GM23248 (cell line): ENCODE measurements at places on chromosomes 2 and 18. TPM values are rescaled to one million over a fixed set of nuclear protein-coding genes. Genes with fewer than 3 reads are reported as not detected.

WNT10A gene
- total RNA-seq: not detected in 2 replicates

FAM117B gene
- total RNA-seq: 0.51 and 1.2 TPM in 2 replicates

DNA sequence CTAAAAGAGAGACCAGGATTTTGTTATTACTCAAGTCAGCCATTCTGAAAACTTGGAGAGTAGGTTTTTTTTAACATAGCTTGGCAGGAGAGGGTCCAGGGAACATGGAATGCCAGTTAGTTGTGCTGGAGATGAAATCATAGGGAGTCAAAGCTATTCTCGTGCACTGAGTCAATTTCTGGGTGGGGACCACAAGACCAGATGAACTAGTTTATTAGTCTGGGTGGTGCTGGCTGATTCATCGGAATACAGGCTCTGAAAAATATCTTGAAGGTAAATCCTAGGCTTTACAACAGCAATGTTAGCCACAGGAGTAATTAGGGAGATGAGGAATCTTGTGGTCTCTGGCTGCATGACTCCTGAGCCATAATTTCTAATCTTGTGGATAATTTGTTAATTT lies 921.4 kb downstream of the TRIB2 start:
- peak; percentile 87 for DNase-seq
- peaks cover 10% of the 10 kb centered on the region; the same call in 1 of the 2 replicates for H3K4me1 ChIP-seq
- no peaks in the 10 kb centered on the region for H3K36me3 ChIP-seq
- H3K27ac ChIP-seq: peak overlapping the region; percentile 55

- no peaks in the 10 kb centered on the region for H3K36me3 ChIP-seq
- no peak for DNase-seq
- no peaks in the 10 kb centered on the region for H3K4me1 ChIP-seq
- H3K27ac ChIP-seq: no peak overlapping the region
- no peak overlapping the region for H3K4me3 ChIP-seq
These were observed 98.2 kb downstream of the MRO start for GRCh38 chr18:50721451-50722120.

DNA sequence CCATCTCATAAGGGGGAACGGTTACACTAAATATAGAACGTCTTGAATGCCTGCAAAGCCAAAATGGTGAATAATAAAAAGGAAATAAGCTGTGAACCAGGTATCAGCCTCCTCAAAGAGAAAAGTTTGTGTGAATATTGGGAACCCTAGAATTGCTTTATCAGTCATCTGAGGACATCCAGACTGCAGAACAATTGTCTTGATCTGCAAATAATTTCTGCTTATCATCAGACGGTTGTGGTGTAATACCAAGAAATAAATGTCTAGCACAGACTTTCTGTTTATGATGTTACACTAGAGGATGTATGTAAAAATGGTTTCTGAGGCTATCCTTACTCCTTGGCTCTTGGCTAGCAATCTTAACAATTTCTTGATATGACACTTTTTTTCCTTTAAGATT lies 53.5 kb upstream of the SLC25A52 start:
- no peaks in the 10 kb centered on the region for H3K36me3 ChIP-seq
- DNase-seq: no peak
- H3K4me1 ChIP-seq: no peaks in the 10 kb centered on the region
- H3K27me3 ChIP-seq: 0 out of 2 replicates have a peak, but pooled peaks cover 6% of the 10 kb centered on the region
- no peak overlapping the region for H3K4me3 ChIP-seq
- H3K27ac ChIP-seq: no peak overlapping the region

DNA sequence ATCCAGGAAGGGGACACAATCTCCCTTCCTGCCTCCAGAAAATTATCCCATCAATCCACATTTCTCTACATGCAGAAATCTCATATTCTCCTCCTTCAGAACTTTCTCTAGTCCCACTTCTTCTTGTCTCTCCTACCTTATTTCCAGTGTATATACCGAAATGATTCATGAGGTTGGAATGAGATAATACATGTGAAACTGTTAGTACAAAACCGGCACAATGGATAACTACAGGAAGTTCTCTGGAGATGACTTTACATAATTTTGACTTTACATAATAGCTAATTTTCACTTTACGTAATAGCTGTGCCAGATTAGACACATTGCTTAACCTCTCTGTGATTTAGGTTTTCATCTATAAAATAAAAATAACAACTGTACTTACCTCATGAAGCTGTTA lies 801.3 kb downstream of the ERBB4 start:
- no peak overlapping the region for H3K4me3 ChIP-seq
- H3K27ac ChIP-seq: no peak overlapping the region
- no peaks in the 10 kb centered on the region for H3K27me3 ChIP-seq
- no peaks in the 10 kb centered on the region for H3K4me1 ChIP-seq
- peak; percentile 1 for DNase-seq

- no peak overlapping the region for H3K4me3 ChIP-seq
- no peak overlapping the region for H3K27ac ChIP-seq
- no peaks in the 10 kb centered on the region for H3K27me3 ChIP-seq
- H3K4me1 ChIP-seq: no peaks in the 10 kb centered on the region
These were observed 198.2 kb downstream of the CTNNA2 start for GRCh38 chr2:79711098-79711497.

DNA sequence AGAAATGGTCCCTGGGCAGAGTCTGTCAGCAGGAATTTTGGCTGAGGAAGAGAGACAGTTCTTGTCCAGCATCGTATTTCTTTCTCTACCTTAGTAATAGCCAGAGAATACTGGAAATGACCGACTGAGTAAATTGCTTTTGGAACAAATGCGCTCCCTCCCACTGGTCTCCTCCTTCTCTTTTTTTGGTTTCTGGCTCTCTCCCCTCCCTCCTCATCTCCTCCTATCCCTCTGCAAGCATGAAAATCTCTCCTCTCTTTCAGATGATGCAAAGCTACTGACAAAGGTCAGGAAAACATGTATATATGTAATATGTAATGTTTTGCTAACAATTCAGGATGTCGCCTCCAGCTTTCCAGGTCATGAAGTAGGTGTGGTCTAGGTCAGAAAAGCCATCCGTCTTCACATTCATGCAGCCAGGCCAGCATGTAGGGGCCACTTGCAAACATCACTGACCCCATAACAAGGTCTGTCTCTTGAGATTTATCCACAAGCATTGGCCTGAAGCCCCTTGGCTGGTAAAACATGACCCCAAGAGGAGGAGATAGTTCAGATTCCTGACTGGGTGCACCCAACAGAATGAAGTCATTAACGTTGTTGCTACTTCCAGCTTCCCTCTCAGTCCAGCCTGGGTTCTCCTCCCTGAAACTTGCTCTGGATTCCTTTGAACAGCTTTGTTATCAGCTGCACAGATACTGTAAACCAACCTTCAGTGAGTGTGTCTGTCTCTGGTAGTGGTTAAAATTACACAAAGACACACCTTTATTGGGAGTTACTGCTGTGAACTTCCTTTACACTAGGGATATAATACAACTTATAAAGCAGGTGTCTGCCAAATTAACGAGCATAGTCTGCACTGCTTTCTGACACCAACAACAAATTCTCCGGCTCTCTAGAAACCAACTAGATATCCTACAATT lies 864.4 kb upstream of the KLHL29 start:
- H3K36me3 ChIP-seq: no peaks in the 10 kb centered on the region
- H3K27me3 ChIP-seq: no peaks in the 10 kb centered on the region
- no peak overlapping the region for H3K27ac ChIP-seq
- no peak for DNase-seq
- H3K4me1 ChIP-seq: no peaks in the 10 kb centered on the region
- no peak overlapping the region for H3K4me3 ChIP-seq

- H3K27me3 ChIP-seq: peaks cover 23% of the 10 kb centered on the region
These were observed 30.4 kb upstream of the ASB18 start for GRCh38 chr2:236294647-236295046.

GRCh38 chr18:59096098-59096789 lies 43.4 kb upstream of the SEC11C start:
- H3K27me3 ChIP-seq: peaks cover 56% of the 10 kb centered on the region
- H3K4me3 ChIP-seq: no peak overlapping the region
- no peaks in the 10 kb centered on the region for H3K36me3 ChIP-seq
- H3K27ac ChIP-seq: no peak overlapping the region

DNA sequence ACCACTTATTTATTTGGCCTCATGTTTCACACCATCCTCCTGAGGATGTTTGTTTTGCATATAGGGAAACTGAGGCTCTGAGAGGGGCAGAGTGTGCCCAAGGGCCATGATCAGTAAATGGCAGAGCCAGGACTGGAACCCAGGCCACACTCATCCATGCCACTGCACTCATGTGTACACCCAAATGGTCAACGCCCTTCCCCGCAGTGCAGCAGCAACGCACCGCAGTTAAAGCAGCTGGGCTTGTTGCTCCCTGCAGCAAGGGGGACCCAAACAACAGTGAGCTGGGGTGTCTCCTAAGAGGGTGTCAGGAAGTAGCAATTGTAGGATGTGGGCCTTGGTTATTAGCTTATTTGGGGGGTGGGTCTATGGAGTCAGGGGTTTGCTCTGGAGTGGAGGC lies 36.6 kb downstream of the ZAP70 start:
- no peak overlapping the region for H3K27ac ChIP-seq
- H3K36me3 ChIP-seq: no peaks in the 10 kb centered on the region
- DNase-seq: no peak
- H3K4me1 ChIP-seq: peaks cover 22% of the 10 kb centered on the region
- no peaks in the 10 kb centered on the region for H3K27me3 ChIP-seq
